ENCODE measurements at places on chromosomes 6 and 20.

GRCh38 chr6:31197559-31198305 is 27.2 kb upstream of the POU5F1 start:
- peak; percentile 90 for DNase-seq

DNA sequence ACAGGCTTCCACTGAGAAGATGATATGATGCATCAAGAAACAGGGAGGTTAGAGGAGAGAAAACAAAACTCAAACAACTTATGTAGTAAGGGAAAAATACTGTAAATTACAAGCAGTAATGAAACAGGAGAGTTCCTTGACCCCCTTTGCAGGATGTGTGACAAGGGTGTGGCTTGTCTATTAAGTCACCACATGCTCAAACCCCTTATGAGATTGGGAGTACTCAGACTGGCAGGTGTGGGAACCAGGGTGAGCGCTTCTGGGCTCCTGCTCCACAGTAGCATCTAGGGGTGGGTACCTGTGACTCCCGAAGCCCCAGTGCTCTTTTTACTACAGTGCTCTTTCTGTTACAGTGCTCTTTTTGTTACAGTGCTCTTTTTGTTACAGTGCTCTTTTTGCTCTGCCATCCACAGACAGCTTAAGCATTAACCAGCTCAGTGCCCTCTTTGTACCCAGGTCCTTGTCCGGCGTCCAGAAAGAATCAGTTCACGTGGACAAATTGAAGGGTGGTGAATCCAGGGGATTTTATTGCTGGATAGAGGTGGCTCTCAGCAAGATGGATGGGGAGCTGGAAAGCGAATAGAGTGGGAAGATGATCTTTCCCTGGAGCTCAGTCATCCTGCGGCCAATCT is 28.7 kb downstream of the OLIG3 start:
- DNase-seq: no peak

- DNase-seq: peak; percentile 12
These were observed 77.1 kb downstream of the STMND1 start for GRCh38 chr6:17178754-17179529.

DNA sequence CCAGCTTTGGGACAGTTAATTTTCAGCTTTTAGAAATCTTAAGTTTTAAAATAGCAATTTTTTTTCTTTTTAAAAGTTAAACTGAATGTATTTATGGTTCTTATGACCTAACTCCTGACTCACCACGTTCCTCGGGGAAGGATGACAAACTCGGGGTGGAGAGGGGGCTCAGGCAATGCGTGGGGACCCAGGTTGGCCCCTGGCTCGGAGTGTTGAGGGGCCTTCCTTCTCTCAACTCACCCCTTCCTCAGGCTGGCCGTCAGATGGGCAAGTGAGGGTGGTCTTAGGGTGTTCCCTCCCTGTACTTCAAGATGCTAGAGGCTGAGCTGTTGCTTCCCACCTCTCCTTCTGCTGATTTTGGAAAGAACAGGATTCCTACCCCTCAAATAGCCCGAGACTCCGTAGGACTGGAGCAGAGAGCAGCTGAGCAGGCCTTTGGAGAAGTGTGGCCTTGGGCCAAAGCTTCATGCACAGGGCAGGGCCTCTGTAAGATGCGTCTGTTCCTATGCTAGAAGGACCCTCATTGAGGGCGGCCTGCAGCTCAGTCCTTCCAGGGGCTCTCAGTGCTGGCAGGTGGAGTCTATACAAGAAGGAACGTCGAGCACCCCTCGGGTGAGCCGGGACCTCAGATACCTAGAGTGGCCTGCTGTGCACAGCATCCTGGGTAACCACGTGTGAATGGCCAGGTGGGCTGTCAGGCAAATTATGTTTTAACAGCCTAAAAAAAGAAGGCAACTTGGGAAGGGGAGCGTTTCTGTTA is 79.3 kb downstream of the TCP11 start:
- DNase-seq: no peak

- no peak for DNase-seq
These were observed 2.8 kb downstream of the EZR start for GRCh38 chr6:158816329-158816728.

GRCh38 chr20:8756410-8756809 is 312.5 kb upstream of the PLCB4 start:
- DNase-seq: peak; percentile 44

GRCh38 chr6:149235130-149235561 is 82.4 kb upstream of the TAB2 start:
- peak; percentile 4 for DNase-seq

DNA sequence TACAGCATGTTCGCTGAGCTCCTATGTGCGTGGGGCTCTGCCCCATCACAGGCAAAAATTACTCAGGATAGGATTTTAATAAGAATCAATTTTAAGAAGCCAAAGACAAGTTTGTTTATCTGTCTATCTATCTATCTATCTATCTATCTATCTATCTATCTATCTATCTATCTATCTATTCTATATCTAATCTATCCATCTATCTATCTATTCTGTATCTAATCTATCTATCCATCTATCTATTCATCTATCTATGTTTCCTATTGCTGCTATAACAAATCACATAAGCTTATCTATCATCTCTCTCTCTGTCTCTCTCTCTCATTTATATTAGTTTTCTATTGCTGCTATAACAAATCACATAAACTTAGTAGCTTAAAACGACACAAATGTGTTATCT is 1.7 kb downstream of the ARHGAP40 start:
- DNase-seq: no peak

DNA sequence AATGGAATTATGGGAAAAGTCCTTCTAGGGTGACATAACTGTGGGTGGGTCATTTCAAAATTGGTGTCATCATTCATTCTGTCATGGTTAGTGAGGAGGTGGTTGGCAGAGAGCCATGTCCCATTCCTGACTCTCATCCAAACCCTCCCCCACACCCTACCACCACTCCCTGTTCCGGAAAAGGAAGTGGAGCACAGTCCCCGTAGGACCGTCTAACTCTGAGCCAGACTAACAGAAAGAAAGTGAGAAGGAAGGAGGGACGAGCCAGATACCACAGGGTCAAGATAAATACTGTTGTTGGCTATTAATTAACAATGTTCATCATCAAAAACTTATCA is 4.8 kb downstream of the TRIM10 start:
- DNase-seq: peak; percentile 90

GRCh38 chr20:46306743-46307138 is 1.6 kb downstream of the CDH22 start:
- DNase-seq: no peak

GRCh38 chr6:157376706-157377230 is 4.2 kb upstream of the ZDHHC14 start:
- DNase-seq: no peak

DNA sequence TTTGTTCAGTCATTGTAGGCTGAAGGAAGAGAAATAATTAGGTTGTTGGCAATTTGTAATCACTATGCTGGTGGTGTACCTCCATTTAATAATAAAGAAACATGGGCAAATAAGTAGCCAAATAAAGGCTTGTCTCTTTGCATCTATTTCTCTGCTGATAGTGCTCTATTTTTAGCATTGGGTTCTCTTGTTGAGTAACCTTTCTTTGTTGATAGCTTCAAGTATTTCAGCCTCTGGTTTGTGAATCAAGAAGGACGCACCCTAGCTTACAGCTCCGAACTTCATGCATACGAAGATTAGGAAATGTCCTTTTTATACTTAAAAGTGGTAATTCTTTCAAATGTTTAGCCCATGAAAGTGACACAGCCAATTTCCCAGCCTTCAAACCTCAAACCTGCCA is 2.6 kb downstream of the PPP1R14C start:
- DNase-seq: no peak

GRCh38 chr6:43247114-43247999 is 4.1 kb downstream of the TTBK1 start:
- peak; percentile 67 for DNase-seq

DNA sequence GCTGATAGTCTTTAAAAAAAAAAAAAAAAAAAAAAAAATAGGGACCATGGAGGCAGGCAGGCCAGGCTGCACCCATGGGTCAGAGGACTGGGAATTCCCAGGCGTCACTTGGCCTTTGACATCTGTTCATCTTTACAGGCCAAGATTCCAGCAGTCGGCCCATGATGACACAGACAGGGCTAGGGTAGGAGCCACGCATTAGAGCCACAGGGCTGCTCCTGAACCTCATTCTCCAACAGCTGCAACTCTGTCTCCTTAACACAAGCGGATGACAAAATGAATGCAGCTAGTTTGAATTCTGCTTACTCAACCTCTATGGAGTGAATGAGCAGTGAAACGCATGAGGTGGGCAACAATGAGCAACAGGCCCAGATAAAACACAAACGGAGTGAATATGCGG is 126.4 kb downstream of the LY86 start:
- no peak for DNase-seq

DNA sequence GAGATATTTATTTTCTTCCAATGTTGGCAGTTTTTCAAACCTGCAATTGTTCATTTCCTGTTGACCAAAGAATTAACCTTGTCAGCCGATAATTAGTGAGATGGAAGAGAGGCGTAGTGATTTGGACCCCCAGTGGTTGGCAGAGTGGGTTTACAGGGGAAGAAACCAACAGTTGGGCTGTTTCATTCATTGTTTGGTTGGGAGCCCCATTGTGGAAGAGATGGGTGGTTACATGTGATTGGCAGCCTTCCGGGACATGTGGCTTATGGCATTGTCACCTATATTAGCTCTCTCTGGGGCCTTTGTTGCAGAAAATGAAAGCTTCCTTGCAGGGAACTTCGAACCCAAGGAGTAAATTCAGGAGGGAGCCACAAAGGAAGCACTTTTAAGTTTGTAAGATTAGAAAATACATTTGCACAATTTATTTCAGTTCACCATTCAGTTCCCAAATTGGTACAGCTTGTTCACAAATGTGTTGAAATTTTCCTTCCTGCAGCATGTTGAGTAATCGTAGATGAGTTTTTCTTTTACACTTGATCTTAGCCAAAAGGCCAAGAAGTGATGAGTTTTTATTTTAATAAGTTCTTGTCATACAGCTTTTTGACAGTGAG is 50.3 kb upstream of the CDKAL1 start:
- DNase-seq: no peak

DNA sequence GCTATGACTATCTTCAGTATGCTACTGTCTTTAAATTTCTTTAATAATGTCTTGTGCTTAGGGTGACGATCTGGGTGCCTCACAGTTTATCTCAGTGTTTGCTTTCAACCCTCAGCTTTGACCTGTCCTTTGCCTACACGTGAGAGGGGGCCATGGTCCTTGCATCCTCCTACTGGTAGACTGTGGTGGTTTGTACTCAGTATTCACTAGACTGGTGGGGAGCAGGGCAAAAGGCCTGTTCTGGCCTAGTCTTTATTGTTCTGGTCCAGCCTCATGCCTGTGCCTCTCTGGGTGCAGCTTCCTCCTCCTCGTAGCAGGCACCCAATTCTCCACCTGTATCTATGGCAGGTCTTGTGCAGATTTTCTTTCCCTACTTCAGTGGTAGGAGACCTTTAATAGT is 354.9 kb downstream of the CD109 start:
- no peak for DNase-seq

GRCh38 chr20:9397928-9398327 is 116.5 kb upstream of the LAMP5 start:
- DNase-seq: no peak
